Bronchial smooth muscle cell (primary cell): ENCODE measurements at places on chromosomes 2 and 18. TPM values are rescaled to one million over a fixed set of nuclear protein-coding genes. Genes with fewer than 3 reads are reported as not detected.

ACMSD gene
- not detected in 2 replicates for total RNA-seq

CD8B2 gene
- total RNA-seq, result not detected in 2 replicates

MYO7B gene
- not detected in 2 replicates for total RNA-seq

GREB1 gene
- 0.47 and 0.60 TPM in 2 replicates for total RNA-seq

ST6GAL2 gene
- not detected in 2 replicates for total RNA-seq

EIF2B4 gene
- 29.3 and 31.5 TPM in 2 replicates for total RNA-seq

IMPACT gene
- total RNA-seq, result 26.6 and 27.0 TPM in 2 replicates

C2orf81 gene
- total RNA-seq, result 0.79 and 1.4 TPM in 2 replicates

ALKAL2 gene
- not detected in 2 replicates for total RNA-seq

PIEZO2 gene
- total RNA-seq, result 1.3 and 3.3 TPM in 2 replicates

IL1RL1 gene
- total RNA-seq, result 0.17 and 0.32 TPM in 2 replicates

TCF23 gene
- total RNA-seq, result not detected in 2 replicates

ALPG gene
- not detected in 2 replicates for total RNA-seq

AQP12A gene
- not detected in 2 replicates for total RNA-seq

AQP12B gene
- not detected in 2 replicates for total RNA-seq

BUB1 gene
- 5.8 and 22.1 TPM in 2 replicates for total RNA-seq

TEX44 gene
- not detected in 2 replicates for total RNA-seq

ARHGAP15 gene
- total RNA-seq, result not detected in 2 replicates

PPP1CB gene
- 160 and 223 TPM in 2 replicates for total RNA-seq

CCDC141 gene
- total RNA-seq, result 0.32 TPM in 1 of 2 replicates, not detected in the other
